ENCODE measurements at places on chromosomes 7 and 10. TPM values are rescaled to one million over a fixed set of nuclear protein-coding genes. Genes with fewer than 3 reads are reported as not detected.

- no peak for DNase-seq
Measured at GRCh38 chr7:5231811-5232484, 41.9 kb downstream of the WIPI2 start.

DNA sequence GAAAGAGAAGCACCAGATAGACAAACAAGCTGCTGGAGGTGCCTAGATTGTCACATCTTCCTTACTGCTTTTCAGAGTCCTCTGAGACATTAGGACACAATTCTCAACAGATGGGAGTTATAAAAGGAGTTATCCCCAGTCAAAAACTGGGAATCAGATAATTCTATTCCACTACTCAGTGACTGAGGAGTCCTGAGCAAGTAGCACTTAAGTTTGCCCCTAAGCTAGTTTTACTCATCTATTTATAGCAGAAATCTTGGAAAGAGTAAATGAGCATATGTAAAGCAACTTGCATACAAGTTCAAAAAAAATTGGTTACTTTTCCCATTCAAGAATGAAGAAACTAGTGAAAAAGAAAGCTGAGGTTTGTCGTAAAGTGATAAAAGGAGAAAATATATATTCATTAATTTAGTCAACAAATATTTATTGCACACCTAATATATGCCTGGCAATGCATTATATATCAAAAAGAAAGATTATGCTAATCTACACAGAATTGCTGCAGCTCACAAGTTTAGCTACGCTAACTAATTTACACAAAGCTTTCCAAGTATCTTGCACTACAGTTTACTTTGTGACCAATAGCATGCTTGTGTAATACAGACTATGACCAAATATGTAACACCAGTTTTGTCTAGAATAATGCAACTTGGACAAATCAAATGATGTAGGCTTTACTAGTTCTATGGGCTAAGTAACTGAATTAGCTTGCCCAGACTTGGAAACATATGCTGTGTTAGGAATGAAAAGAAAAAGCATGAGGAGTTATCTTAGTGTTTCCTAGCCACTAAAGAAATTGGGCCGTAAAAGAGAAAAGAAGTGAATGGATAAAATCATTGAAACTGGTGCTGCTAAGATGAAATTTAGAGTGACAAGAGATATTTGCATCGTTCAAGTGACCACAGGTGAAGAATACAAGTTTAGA is 106.3 kb downstream of the GRM3 start:
- no peak for DNase-seq

DNA sequence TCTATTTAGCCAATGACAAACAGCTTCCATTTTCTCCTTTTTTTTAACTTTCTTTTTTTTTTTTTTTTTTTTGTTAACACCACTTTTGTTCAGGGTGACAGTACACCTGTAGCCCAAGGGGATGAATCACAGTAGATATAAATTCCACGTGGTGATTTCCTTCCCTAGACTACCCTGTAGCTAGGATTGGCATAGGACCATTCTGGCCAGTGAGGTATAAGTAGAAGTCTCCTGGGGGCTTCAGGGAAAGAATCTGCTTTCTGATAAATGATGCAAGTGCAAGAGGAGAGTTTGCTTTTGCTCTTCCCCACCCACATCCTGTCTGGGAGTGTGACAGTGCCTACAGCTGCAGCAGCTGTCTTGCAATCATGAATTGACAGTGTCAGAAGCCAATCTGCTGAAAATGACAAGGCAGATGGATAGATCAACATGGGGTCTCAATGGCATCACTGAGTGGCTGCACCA is 63.2 kb upstream of the TOMM7 start:
- DNase-seq: no peak

The OPN1SW gene
- total RNA-seq: not detected

GRCh38 chr10:93471110-93471651 is 11.0 kb downstream of the MYOF start:
- no peak for DNase-seq

- no peak for DNase-seq
Measured at GRCh38 chr7:78528964-78529363, 730.4 kb downstream of the PHTF2 start.

The IL2RA gene
- total RNA-seq: 2.2 TPM

GRCh38 chr7:85593355-85593754 is 406.5 kb upstream of the SEMA3D start:
- no peak for DNase-seq

- DNase-seq: no peak
Measured at GRCh38 chr7:30335763-30336487, 51.5 kb downstream of the ZNRF2 start.

- no peak for DNase-seq
Measured at GRCh38 chr10:121436281-121436629, 162.0 kb downstream of the FGFR2 start.

DNA sequence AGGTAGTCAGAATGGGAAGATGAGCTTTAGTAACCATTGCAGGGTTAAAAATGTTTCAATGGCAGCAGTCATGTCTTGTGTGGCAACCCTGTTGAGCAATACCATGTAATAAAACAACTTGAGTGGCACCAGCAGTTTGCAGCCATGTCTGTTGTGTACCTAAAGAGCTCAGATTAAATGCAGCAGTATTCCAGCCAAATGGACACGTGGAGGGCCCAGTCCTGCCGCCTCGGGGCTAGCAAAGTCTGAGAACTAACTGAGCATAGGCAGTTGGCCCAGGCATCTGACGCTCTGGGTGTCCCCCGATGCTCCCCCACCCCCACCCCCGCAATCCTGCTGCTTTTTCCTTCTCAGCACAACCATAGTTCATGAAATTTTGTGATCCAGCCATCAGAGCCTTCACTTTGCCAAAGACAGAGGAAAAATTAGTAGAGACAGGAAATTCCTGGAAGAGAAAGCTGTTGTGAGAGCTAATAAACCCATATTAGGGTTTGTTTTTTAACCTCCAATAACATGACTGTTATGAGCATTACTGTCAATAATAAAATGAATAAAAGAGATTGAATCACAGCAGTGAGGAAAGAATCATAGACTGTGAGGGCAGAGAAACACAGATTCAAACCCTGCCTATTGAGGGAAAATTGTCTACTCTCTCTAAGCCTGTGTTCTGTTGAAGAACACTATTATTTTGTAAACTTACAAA is 220.6 kb upstream of the RHOBTB1 start:
- DNase-seq: no peak

DNA sequence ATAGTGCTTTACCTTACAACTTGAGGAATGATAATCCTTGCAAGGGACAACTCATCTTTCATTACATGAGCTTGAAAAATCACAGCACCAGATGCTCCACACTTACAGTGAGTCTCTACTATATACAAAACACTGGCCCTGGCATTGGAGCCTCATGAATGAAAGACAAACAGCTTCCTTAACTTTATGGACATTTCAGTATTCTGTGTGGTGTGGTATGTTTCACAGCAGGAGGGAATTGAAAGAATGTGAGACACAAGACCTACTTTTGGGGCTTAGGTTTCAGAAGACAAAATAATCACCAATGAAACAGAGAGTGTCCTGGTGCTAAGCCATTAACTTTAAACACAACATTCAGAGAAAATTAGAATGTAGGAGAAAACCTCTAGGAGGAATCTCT is 1249.6 kb downstream of the XPNPEP1 start:
- no peak for DNase-seq

The GCC1 gene
- total RNA-seq: 15.7 TPM

DNA sequence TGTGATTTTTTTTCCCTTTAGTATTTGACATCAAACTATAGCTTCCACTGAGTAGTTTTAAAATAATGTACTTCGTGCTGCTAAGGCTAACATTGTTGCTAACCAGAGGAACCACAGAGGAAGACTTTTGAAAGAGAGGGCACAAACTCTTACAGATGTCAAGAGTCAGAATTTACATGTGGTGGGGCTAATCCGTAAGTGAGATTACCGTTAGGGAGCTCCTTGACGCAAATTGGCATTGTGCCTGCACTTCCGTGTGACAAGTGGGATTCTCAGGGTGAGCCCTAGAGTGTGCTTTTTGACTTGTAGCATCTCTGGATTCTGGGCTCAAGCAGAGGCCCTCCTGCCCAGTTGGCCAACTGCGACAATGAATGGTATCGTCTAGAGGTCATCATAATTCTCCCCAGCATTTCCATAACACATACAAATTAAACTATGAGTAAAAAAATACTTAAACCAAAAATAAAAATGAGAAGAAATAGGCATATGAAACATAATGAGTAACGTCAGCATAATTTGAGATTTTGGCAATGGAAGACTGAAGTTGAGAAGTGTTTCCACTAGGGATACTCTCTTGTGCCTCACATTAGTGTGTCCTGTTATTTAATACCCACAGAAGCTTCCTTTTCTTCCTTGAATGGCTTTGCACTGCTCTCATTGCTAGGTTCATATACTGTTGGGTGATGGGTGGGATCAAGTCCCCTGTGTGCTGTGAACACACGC is 164.0 kb downstream of the SDK1 start:
- DNase-seq: no peak

The TMEM229A gene
- 0.42 TPM for total RNA-seq

- DNase-seq: peak; percentile 80
Measured at GRCh38 chr7:130356876-130357611, 12.4 kb downstream of the CPA5 start.

- DNase-seq: no peak
Measured at GRCh38 chr7:68133045-68133444, 1136.4 kb downstream of the TYW1 start.

- no peak for DNase-seq
Measured at GRCh38 chr7:94972296-94972695, 64.9 kb downstream of the PPP1R9A start.

GRCh38 chr7:133854739-133855138 is 272.4 kb upstream of the LRGUK start:
- no peak for DNase-seq

GRCh38 chr10:86744067-86744725 is 12.2 kb upstream of the BMPR1A start:
- DNase-seq: no peak

DNA sequence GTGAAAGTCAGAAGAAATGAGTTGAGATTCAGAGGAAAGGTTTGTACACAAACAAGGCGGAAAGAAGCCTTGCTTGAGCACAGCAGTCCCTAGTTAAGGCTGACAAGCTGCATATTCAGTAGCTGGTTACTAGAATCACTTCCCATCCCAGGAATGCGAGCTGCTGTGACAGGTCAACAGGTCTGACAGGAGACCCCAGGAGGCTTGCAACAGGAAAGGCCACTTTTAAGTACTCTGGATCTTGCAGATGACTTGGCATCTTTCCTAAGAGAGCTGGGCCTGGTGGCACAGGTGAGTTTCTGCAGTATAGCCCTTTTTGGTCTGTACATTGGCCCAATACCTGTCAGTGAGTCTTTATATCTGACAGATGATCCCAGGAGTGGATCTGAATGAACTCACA is 35.7 kb upstream of the UNC5B start:
- no peak for DNase-seq

The PFKFB3 gene
- total RNA-seq: 62.2 TPM

- no peak for DNase-seq
Measured at GRCh38 chr7:151126491-151127137, 40.3 kb downstream of the AGAP3 start.

- DNase-seq: no peak
Measured at GRCh38 chr10:131946880-131947279, 34.8 kb downstream of the BNIP3 start.

The FEZF1 gene
- not detected for total RNA-seq

The RET gene
- 0.42 TPM for total RNA-seq

The HABP2 gene
- 0.23 TPM for total RNA-seq

DNA sequence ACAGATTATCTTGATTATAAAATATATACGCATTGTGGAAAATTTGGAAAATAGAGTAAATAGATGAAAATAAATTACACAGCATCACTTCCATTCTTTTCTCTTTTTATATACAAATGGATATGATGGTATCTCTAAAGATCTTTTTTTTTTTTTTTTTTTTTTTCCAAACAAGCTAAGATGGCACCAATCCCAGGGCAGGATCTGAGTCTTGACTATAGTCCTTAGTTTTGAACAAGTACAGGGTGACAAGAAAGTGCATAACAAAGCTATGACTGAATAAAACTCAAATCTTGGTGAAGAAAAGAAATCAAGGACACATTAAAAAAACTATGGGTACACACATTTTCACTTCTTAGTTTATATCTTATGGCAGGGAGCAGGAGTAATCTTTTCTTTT is 42.6 kb upstream of the FAM133B start:
- DNase-seq: no peak

- DNase-seq: no peak
Measured at GRCh38 chr10:114234132-114234531, 4.9 kb upstream of the VWA2 start.

The RBM20 gene
- 0.68 TPM for total RNA-seq

DNA sequence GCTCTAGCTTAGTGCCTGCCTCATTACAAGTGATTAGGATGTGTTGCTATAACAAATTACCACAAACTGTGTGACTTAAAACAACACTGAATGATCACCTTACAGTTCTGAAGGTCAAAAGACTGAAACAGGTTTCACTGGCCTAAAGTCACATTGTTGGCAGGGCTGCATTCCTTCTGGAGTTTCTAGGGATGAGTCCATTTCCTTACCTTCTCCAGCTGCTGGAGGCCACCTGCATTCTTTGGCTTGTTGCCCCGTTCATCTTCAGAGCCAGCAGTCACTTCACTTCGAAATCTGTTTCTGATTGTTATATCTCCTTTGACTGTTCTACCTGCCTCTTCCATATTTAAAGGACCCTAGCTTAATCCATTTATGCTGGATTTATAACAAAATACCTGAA is 69.4 kb upstream of the MTPN start:
- no peak for DNase-seq

DNA sequence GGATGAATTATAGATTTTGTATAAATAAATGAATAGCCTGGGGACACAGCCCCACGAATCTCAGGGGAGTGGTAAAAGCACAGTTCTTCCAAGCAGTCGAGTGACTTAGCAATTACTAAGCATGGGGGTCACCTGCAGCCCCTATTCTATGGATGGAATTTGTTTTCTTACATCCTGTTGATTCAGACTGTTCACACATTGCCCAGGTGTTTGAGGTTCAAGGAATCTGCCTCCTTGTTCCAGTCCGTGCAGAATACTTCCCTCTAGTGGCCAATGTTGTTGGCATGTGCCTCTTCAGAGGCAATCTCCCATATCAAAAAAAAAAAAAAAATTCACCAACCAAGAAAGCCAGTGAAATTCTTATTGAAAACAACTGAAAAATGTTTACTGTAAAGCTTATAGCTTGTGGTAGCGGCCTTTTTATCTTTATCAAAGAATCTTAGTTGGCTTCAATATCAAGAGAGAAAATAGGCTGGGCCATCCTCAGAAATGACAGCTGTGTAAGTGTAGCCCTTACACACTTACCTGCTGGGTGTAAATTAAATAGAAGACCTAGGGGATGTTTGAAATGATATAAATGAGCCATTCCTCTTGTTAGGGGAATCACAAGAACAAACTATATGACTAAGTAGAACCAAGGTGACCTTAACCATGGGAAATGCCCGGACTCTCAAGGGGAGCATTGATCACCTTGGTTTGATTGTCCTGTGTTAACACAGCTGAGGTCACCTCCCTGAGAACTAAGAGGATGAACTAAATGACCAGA is 7.8 kb downstream of the LIPM start:
- DNase-seq: no peak

- no peak for DNase-seq
Measured at GRCh38 chr7:54015251-54015650, 526.9 kb upstream of the VSTM2A start.

- DNase-seq: no peak
Measured at GRCh38 chr10:13990946-13991345, 339.8 kb downstream of the FRMD4A start.

All from ureter (tissue), 1 donor.